Stimulated activated CD4-positive, alpha-beta T cell treated with anti-CD3 and anti-CD28 coated beads, Interleukin-15, amount 100 ng/mL, for 1 hour (primary cell): ENCODE measurements at places on chromosomes 5 and 9.

DNA sequence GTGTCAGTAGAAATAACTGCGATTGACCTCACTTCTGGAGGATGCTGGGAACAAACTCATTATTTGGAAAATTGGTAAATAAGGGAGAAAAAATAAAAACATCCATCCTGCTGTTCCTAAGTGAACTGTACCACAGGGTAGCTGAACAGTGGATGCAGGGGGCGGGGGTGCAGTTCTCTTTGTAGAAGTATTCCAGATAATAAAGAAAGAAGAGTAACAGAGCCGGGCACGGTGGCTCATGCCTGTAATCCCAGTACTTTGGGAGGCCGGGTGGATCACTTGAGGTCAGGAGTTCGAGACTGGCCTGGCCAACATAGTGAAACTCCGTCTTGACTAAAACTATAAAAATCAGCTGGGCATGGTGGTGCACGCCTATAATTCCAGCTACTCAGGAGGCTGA, 132.1 kb downstream of the COL23A1 start:
- DNase-seq = no peak

GRCh38 chr5:53161876-53162275, 52.3 kb upstream of the MOCS2 start:
- no peak for DNase-seq

DNA sequence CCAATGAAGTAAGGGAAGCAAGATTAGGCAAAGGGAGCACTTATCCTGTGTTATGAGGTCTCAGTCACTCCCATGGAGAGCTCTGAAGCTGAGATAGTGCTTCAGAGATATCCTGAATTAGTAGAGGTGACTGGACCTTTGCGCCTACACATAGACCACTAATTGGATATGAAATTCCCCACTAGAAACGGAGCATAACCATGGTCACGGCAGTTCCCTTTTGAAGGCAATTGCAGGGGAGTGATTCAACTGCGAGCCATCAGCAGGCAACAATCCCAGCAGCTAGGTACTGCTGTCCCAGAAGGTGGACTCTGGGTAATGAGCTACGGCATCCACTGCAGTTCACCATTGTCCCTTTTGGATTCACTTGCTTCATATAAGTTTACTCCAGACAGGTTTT, 267.7 kb upstream of the RASA1 start:
- DNase-seq = no peak

DNA sequence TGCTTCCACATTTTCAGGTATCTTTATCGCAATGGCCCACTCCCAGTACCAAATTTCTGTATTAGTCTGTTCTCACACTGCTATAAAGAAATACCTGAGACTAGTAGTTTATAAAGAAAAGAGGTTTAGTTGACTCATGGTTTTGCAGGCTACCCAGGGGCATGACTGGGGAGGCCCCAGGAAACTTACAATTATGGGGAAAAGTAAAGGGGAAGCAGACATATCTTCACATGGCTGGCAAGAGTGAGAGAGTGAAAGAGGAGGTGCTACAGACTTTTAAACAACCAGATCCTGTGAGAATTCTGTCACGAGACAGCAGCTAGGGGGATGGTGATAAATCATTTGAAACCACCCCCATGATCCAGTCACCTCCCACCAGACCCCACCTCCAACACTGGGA, 238.2 kb upstream of the DMAC1 start:
- no peak for DNase-seq

DNA sequence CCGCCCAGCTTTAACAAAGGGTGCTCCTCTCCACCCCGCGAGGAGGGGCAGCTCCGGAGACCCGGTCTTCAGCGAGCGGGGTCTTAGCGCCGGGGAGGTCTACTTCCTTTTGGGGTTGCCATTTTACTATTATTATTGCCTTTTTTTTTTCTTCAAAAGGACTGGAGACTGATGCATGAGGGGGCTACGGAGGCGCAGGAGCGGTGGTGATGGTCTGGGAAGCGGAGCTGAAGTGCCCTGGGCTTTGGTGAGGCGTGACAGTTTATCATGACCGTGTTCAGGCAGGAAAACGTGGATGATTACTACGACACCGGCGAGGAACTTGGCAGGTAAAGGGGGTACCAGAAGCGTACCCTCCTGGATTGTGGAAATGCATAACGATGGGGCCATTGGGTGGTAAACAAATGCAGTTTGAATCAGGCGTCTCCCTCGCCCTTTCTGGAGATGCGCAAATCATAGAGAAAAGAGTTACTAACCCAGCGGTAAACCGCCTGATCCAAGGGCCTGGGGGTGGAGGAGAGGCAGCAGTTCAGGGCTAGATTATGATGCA, 1.2 kb downstream of the DAPK1 start:
- no peak for DNase-seq
